ENCODE measurements at places on chromosomes 4 and X. TPM values are rescaled to one million over a fixed set of nuclear protein-coding genes. Genes with fewer than 3 reads are reported as not detected.

DNA sequence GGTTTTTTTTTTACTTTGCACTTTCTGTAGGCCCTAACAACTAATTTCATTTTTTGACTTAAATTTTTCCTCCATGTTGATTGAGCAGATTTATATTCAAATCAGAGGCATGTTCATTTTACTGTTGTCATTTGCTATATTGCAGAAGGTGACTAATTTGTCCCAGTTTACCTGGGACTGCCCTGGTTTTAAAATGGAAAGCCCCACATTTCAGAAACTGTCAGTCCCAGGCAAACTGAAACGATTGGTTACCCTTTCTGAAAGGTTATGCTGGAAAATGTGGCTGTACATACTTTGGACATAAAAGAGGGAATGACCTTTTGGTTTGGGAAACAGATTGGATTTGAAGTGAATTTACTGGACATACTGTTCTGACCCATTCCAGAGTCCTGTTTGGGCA, 160.0 kb downstream of the SPCS3 start:
- no peak for DNase-seq

GRCh38 chr4:158259955-158260575, 49.8 kb downstream of the TMEM144 start:
- no peak for DNase-seq

DNA sequence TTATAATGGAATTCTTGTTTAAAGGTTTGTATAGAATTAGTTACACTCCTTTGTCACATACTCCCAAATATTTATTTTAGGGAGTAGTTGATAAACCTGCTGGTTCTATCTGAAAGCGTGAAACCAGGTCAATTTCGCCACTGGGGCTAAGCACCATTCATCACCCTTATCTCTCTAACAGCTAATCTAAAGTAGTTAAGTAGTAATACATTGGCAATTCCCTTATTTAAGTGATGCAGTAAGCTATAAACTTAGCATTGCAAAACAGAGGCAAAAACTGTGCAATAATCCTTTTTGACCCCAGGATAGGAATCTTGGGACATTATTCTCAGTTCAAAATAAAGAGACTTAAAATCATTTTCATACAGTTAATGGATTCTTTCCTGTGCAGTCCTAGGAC, 33.7 kb upstream of the PTPN13 start:
- DNase-seq, result no peak

TMSB15B gene
- 9.1 TPM for total RNA-seq

GRCh38 chrX:131828482-131828881, 194.6 kb upstream of the STK26 start:
- DNase-seq, result no peak

DNA sequence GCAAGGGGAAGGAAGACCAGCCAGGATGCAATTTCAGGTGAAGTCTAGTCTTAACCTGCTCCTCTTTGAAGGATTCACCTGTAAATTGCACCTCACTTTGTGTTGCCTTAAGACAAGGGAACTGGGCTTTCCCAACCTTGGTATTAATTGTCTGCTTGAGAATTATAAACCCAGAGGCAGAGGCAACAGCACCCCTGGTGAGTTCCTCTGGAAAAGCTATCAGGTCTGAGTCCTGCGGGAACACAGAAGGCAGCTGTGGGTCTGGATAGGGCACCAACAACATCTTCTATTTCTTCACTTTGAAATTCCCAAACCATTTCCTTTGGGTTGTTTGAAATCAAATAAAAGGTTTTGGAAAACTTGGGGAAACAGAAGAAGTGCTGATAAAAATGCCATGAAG, 109.2 kb upstream of the NPY2R start:
- DNase-seq, result no peak

GRCh38 chr4:100516225-100516624, 1.6 kb downstream of the EMCN start:
- DNase-seq, result no peak

- no peak for DNase-seq
Observed at GRCh38 chr4:182188622-182189021, 54.6 kb upstream of the TENM3 start.

SLC9B1 gene
- total RNA-seq, result not detected

NALF2 gene
- total RNA-seq, result 0.35 TPM

GRCh38 chrX:110224926-110225617, 92.8 kb downstream of the AMMECR1 start:
- DNase-seq, result no peak

- no peak for DNase-seq
Observed at GRCh38 chrX:22594766-22595165, 322.1 kb downstream of the CBLL2 start.

PLK4 gene
- total RNA-seq, result 1.7 TPM

DNA sequence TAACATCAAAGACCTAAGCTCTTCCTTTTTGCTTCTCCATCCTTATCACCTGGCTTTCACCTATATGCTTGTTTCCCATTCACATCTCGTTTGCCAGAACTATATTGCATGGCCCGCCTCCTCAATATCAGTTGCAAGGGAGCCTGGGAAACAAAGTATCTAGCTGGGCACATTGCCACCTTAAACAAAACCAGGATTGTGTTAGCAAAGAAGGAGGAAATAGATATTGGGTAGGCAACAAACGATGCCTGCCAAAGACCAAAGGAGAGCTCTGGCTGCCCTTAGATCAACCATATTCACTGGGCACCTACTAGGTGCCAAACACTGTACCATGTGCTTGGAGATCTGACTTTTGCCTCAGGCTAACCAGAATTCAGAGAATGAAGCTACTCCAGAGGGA, 107.5 kb downstream of the GRIA3 start:
- no peak for DNase-seq

GRCh38 chrX:138683600-138683999, 27.9 kb downstream of the FGF13 start:
- no peak for DNase-seq

GRCh38 chr4:24073948-24074347, 184.1 kb upstream of the PPARGC1A start:
- DNase-seq, result no peak

ADH1B gene
- 79.7 TPM for total RNA-seq

DNA sequence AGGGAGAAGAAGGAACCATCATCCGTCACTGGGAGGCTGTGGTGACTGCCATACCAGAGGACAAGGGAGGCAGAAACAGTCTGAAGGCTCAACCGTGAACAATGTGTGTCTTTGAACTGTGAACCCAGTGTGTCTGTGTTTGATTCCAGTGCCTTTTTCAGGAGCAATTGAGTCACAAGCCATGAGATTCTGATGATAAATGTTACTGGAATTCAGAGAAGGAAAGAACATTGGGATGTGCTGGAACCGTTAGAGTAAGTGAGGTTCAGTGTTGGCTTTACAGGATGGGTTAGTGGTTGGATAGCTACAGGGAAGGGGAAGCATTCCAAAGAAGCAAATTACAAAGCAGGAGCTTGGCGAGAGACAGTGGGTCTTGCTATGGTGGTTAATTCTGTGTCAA, 464.4 kb downstream of the TRIML1 start:
- no peak for DNase-seq

DNA sequence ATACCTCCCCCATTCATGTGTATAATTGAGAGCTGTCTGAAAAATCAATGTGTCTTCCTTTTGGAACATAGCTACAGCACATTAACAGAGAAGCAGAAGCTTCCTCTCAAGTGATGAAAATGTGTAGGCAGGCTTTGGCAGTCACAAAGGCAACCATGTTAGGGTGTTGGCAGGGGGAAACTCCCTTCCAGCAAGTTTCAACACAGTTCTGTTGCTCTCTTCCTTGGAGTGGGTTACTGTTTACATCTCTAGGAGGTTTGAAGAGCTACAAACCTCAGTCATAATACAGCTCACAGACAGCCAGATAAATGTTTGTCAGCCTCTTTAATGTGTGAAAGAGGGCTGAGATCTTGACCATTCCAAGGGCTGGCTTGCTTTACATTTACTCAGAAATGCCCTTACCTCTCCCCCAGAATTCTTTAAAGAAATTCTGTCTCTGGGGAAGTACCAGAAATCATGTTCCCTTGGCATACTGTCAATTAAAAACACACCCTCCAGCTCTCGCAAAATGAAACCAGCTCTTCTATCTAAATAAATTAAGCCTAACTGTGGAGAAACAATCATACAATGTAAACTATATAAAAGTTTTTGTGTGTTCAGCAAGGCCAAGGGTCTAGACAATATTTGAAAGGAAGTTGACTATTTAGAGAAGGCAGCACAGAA, 18.9 kb downstream of the ZBTB33 start:
- DNase-seq, result no peak

PABPC5 gene
- 1.1 TPM for total RNA-seq

- no peak for DNase-seq
Observed at GRCh38 chrX:116204932-116205331, 34.4 kb downstream of the AGTR2 start.

- no peak for DNase-seq
Observed at GRCh38 chrX:134883137-134883700, 107.6 kb upstream of the SMIM10 start.

- no peak for DNase-seq
Observed at GRCh38 chr4:133146574-133147241, 2.4 kb upstream of the PCDH10 start.

- no peak for DNase-seq
Observed at GRCh38 chr4:104352211-104352610, 142.5 kb downstream of the CXXC4 start.

- DNase-seq, result no peak
Observed at GRCh38 chr4:165783626-165784025, 89.4 kb upstream of the TLL1 start.

GRCh38 chr4:163795885-163796284, 301.4 kb downstream of the TMA16 start:
- DNase-seq, result no peak

SPATA4 gene
- not detected for total RNA-seq

DNA sequence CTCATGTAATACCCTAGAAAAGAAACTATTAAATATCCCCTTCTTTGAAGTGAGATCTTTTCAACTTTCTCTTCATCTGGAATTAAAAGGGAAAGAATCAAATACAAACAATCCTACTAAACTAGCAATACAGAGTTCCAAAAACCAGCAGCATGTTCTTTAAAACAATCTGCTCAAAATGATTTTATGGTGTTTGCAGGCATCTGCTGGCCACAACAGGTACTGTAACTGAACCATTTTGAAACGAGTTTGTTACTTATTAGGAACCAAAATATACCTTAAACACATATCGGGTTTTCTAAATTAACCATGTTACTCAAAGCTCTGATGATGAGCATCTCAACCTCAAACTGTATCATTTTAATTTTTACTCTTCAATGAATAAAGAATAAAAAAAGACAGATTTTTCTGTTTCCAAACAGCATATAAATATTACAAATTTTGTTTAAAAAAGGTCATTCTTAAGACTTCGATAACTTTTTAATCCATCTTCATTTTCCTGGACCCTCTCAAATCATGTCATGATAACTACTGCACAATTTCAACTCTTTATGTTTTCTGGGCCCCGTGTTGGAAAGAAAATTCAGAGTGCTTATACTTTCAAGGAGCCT, 56.5 kb downstream of the ARAP2 start:
- no peak for DNase-seq

GRCh38 chr4:108210989-108211835, 42.5 kb upstream of the LEF1 start:
- DNase-seq, result no peak

WDFY3 gene
- 31.7 TPM for total RNA-seq

PCDH10 gene
- total RNA-seq, result 0.47 TPM

- no peak for DNase-seq
Observed at GRCh38 chrX:39753293-39753996, 344.3 kb downstream of the BCOR start.

- no peak for DNase-seq
Observed at GRCh38 chr4:6956087-6956433, 46.4 kb downstream of the TBC1D14 start.

DMP1 gene
- not detected for total RNA-seq

GRPEL1 gene
- total RNA-seq, result 13.2 TPM

NPFFR2 gene
- total RNA-seq, result not detected

DNA sequence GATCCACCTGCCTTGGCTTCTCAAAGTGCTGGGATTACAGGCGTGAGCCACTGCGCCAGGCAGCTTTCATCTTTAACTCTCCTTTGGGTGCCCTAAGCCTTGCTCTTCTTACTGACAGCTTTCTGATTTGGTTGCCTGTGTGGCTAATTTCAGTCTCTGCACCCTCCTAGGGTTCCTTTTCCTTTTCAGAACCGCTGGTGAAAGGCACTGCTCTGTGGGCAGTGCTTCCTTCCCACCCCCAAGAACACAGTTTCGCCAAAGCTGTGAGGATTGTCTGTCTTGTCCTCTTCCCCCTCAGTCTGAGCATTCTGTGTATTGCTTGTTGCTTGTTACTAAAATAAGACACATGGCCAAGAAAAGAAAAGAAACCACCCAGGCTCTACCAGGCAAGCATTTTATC, 101.4 kb upstream of the FRMPD3 start:
- DNase-seq, result no peak

DNA sequence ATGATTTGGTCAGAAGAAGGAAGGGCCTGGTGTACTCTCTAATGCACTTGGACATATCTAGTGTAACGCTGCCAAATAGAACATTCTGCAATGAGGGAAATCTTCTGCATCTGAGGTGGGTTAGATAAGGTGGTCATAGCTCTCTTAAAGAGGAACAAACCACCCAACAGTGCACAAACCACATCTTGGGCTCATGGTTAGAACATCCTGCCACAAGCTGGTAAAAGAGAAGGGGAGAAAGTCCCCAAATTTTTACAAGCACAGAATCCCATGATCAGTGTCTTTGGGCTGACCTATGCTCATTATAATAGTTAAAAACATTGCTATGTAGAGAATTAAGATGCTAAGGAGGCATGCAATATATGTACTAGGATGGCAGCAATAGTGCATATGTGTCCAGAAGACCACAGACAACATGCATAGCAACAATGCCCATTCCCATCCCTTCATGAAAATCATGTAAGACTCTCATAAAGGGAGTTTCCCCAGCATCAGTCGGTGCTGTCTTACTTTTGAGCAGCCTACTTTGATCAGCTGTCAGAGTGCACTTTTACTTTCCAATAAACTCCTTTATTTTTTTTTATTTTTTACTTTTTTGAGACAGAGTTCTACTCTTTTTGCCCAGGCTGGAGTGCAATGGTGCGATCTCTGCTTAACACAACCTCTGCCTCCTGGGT, 99.7 kb upstream of the SLC7A11 start:
- no peak for DNase-seq

FAM47B gene
- not detected for total RNA-seq

HELT gene
- total RNA-seq, result not detected

DNA sequence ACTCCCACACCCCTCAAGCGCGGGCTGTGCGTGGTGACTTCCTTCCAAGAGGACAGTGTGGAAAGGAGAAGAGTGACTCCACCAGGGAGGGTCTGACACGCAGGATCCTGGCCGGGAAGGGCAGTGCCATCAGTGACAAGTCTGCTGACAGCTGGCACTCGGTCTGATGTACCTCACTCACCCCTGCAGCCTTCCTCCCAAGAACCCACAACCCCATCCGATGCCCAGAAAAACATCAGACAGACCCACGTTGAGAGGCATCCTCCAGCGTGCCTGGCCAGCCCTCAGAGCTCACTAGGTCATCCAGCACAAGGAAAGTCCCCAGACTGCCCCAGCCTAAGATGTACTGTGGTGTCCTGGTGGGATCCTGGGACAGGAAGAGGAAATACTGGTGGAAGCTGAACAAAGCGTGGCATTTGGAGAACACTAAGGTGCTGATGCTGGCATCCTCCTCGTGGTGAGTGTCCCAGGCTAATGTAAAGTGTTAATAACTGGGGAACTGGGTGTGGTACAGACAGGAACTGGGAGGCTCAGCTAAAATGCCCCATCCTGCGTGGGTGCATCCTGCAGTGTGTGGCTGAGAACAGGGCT, 200.0 kb upstream of the PSAPL1 start:
- DNase-seq, result no peak

All from Peyer's patch (tissue), 4 donors.